ENCODE measurements at places on chromosomes 6 and 20.

DNA sequence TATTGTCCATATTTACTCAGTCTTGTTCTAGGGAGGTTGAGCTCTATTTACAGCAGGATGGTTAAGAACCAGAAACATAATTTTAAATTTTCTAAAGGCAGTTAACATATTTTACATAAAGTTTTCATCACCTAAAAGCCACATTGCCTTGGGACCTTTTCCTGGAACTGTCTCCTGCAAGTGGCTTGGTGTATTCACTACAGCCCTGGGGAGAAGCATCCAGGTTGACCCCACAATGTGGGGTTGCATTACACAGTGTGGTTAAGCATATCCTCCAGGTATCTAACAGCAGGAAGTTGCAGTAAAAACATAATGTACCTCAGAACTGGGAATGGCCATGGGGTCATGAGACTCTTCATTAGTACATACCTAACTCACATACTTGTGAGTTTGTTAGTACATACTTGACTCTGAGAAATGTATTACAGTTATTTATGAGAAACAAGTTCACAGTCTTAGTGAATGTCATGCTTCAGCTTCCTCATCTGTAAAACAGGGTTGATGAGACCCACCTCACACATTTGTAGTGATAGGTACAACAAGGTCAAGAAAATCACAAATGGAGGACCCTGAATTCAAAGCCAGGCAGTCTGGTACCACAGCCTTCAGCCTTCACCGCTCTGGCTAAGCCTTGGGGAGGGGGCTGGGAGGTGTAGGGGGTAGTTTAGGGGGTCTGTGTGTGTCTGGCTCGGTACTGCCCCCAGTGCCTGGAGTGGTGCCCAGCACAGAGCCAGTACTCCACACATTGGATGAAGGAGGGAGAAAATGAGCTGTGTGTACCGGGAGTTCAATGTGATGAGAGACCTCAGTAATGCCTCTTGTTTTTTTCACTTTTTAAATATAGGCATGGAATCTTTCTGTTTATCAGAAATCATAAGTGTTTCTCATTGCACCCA, 52.9 kb downstream of the KAT14 start:
- no peak for DNase-seq

GRCh38 chr6:150076196-150076893, 7.4 kb upstream of the ULBP3 start:
- DNase-seq, result no peak

DNA sequence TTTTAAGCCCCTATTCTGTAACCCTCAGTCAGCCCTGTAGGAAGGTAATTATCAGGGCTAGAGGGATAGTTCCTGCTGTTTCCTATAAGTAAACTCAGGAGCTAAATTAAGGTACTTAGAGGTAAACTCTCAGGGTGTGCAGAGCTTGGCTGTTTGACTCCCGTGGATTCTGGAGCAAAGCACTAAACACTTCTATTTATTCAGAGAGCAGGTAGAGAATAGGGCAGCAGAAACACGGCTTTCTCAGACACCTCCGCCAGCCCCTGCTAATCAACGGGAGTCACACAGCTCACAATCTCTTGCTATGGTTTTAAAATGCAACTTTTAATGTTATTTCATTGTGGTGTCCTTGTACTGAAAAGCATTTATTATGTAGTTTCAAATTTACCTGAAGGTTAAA, 21.8 kb downstream of the PRKN start:
- DNase-seq, result no peak

GRCh38 chr20:8645326-8645725, 423.6 kb upstream of the PLCB4 start:
- no peak for DNase-seq

- DNase-seq, result no peak
Measured at GRCh38 chr6:68527691-68528090, 107.4 kb upstream of the ADGRB3 start.

DNA sequence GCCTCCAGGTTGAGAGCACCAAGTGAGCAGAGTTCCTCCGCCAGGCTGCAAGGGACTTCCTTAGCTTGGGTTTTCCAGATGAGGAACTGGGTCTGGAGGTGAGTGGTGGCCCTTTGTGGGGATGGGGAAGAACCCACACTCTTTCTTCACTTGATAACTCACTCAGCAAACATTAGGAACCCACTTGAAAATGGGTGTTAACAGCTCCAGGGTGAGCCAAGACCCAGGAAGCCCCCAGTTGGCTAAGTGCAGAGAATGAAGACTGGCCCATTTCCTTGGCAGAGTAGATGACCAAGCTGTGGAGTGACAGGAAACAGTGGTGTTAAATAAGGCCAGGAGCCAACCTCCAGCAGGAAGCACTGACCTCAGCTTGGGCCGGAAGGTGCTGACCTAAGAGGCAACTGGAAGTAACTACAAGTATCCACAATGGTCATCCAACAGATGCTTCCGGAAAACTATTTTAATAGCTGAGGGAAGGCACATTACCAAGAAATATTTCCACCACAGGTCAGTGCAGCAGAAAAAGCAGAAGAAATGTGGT, 22.7 kb downstream of the MRPL14 start:
- no peak for DNase-seq

DNA sequence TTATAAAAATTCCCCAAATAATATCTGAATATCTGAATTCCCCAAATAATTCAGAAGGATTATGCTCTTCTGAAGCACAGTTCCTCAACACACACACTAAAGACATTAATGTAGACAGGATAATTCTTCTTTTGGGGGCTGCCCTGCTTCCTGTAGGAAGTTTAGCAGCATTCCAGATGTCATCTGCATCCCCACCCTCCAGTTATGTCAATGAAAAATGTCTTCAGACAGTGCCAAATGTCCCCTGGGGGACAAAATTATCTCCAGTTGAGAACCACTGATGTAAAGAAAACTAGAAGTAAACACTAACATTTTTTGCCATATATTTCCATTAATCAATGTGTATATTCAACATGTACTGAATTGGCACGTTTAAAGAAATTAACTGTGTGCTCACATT, 25.9 kb upstream of the NAA20 start:
- DNase-seq, result no peak

- no peak for DNase-seq
Measured at GRCh38 chr6:140871911-140872310, 1260.8 kb upstream of the GJE1 start.

DNA sequence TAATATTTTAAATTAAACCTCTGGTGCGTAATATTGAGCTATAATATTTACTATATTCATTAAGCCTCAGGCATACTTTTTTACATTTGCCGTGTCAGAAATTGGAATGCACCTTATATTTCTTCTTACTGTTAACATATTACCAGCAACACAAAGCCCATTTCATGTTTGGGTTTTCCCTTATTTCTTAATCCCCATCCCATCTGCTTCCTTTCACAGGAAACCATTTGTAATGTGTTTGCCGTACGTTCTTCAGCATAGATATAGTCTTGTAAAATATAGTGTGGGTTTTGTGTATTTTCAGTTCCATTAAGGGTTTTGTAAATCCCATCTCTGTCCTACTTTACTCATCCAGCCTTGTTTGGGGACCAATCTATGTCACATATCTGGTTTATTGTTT, 6.5 kb downstream of the EYS start:
- no peak for DNase-seq

DNA sequence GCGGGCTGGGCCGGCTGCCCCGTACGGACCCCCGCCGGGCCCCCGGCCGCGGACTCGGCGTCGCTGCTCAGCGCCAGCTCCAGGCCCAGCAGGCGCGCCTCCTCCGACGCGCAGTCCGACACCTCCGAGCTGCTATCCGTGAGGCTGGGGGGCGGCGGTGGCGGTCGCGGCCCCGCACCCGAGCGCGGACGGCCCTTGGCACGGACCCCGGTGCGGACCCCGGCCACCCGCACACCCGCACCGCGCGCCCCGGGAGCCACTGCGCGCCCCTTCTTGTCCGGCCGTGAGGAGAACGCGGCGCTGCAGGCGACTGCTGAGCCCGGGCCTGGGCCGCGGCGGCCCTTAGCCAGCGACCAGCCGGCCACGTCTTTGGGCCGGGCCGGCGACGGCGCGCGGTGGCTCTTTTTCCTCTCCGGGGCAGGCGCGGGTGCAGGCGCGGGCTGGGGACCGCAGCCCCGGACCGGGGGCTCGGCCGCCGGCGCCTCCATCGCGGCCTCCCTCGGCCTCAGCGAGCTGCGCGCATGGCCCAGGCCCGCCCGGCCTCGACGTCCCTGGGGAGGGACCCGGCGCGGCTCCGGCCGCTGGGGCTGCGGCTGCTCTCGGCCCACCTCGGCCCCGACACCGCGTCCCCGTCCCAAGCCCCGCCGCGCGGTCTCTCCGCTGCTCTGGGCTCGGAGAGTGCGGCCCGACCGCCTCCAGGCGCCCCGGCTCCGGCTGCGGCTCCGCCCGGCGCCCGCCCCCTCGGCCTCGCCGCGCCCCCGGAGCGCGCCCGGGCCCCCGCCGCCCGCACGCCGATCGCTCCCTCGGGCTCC, 12.9 kb upstream of the TLDC2 start:
- peak; percentile 18 for DNase-seq

DNA sequence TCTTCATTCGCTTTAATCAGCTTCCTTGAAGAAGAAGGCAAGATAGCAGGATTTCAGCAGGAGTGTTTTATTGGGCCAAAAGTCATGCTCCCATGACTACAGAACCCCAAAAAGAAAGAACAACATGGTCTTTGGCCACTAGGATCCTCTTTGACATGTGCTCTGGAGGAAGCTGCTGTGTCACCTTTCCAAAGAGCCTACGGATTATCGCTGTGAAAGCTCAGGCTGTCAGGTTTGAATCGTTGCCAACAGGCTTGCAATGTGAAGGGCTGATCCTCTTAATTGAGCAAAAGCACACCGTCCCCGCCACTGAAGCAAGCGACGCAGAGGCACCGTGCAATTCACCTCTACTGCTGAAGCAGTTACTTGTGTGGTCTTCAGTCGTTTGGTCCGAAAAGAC, 29.0 kb downstream of the MYLIP start:
- no peak for DNase-seq

GRCh38 chr6:68012822-68013221, 622.3 kb upstream of the ADGRB3 start:
- no peak for DNase-seq

- DNase-seq, result no peak
Measured at GRCh38 chr6:108574457-108575141, 13.9 kb downstream of the FOXO3 start.

DNA sequence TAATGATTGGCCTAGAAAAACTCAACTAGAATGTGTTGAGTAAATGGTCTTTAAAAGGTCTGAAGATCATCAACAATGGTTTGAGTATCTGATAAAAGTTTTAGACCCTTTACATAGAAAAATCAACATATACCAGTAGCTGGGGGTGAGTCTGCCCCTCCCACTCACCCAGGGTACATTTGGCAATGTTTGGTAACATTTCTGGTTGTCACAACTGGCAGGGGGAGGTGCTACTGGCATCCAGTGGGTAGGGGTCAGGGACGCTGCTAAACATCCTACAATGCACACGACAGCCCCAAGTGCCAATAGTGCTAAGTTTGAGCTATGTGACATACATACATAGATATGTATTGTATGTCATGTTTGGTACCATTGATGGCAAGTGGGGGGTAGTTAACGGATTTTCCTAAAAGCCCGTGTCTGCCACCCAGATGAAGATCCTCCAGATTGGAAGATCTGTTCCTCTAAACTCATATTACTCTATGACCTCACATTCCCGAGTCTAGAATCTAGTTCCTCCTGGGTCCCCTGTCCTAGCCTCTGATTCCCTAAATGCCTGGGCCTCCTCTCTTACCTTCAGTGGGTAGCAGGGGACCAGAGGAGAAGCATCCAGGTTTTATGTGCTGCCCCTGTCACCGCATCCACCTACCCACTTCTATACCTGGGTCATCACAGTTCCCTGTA, 2.5 kb upstream of the MMP9 start:
- DNase-seq, result no peak

DNA sequence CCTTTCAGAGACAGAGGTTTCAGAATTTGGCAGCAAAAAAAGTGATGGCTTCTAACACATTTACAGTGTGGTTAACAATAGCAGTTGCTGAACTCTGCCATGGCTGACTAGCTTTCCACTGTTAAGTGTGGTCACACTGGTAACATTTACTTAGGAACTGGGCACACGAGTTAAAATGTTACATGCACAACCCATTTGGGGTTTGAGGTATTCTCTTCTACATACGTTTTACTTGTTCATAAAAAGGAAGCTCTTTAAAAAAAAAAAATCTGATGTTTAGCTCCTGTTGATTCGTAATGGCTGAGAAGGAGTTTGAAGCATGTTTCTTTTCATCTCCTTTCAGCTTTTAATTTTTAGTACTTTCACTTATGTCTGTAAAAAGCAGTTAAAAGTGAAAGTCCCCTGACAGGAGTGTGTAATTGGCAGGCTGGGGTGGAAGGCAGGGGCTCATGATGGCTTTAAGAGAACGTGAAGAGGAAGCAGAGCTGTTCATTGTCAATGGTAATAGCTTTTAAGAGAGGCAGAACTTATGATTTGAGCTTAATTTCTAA, 245.9 kb downstream of the FARS2 start:
- no peak for DNase-seq

GRCh38 chr6:169654598-169655391, 47.0 kb downstream of the WDR27 start:
- peak; percentile 85 for DNase-seq

DNA sequence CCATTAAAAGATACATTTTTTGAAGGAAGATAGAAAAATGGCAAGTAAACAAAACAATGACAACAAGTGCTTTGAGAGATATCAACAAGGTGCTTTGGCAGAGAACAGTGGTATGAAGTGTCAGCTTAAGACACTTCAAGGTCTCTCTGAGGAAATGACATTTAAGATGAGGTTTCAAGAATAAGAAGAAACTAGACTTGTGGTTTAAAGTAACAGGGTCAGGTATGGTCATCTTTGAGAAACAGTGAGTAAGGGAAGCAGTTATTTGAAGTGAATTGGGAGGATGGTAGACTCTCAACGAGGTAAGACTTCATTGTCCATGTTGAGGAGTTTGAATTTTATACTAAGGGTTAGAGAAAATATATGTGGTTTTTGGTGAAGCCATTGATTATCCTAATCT, 77.8 kb downstream of the SYCP2L start:
- no peak for DNase-seq

DNA sequence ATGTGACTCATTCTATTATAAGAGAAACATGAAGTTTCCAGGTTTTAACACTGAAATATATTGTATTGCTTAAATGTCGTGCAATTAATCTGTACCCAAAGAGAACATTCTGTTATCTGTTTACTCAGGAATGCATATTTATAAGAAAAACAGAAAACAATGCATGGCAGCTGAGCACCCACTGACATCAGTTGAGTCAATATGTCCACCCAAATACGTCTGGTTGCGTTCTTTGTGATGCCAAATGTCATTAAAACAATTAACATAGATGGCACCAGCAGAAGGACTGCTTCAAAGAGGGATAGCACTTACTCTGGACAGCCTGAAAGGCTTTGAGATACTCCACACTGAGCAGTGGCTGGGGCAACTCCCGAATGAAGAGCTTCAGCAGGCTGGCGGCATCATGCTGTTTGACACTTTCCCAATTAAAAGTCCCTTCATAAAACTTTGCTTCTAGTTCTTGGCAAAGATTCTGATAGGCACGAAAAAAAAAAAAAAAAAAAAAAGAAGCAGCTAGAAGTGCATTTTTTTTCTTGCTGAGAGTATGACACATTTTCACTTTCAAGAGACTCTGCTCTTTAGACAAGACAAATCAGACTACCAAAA, 102.3 kb downstream of the ARHGAP18 start:
- no peak for DNase-seq

- DNase-seq, result no peak
Measured at GRCh38 chr6:69732045-69732444, 64.8 kb downstream of the LMBRD1 start.

GRCh38 chr6:21873562-21873961, 280.0 kb downstream of the SOX4 start:
- no peak for DNase-seq

GRCh38 chr6:4812068-4812467, 35.9 kb downstream of the CDYL start:
- no peak for DNase-seq

Measured in naive thymus-derived CD8-positive, alpha-beta T cell (primary cell).